ENCODE measurements at places on chromosomes 1 and 21. TPM values are rescaled to one million over a fixed set of nuclear protein-coding genes. Genes with fewer than 3 reads are reported as not detected.
A peak's percentile ranks its signal among the peaks of the same experiment; 100 is the strongest.

DNA sequence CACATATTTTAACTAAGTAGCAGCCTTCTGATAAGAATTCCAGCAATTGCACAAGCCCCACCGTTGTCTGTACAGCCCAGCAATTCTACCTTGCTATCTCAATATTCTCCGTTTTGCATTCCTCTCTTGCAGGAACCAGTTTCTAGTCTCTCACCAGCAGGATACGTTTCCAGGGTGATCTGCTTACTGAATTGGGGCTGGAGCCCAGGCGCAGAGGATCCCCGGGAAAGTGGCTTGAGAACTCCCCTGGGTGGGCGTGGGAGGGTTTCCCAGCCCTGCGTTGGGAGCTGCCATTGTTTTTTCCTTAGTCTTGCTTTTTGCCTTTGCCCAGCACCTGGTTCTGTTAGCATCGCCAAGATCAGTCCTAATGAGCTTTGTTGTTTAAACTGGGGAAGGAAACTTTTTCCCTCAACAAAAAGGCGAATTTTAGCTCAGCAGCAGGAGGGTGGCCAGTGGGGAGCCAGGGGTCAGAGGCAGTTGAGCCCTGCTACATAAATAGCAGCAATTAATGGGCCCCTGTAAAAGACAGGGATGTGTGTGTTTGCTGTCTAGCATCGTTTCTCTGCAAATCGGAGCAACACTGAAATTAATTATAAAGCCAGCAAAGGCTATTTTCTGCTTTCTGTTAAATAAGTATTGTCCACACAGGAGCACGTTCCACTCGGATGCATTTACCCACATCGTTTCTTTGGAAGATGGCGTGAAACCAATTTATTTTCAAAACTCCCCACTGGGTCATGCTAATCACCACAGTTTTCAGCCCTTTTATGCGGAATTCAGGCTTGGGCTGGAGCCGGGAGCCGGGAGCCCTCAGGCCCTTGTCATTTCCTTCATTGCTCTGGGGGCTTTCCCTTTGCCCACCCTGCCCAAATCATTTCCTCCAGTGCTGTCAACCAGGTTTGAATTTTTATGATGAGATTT is 36.6 kb downstream of the HUNK start:
- peaks cover 34% of the 10 kb centered on the region for H3K4me1 ChIP-seq
- H3K4me3 ChIP-seq = no peak overlapping the region
- H3K27ac ChIP-seq = peak overlapping the region; percentile 58
- H3K36me3 ChIP-seq = no peaks in the 10 kb centered on the region

The BCL2L15 gene
- 0.13 TPM for total RNA-seq

- DNase-seq = peak; percentile 49
- H3K4me1 ChIP-seq = no peaks in the 10 kb centered on the region
- no peaks in the 10 kb centered on the region for H3K36me3 ChIP-seq
- H3K27me3 ChIP-seq = no peaks in the 10 kb centered on the region
- H3K4me3 ChIP-seq = no peak overlapping the region
- no peak overlapping the region for H3K27ac ChIP-seq
Observed at GRCh38 chr1:224644553-224645154, 28.5 kb downstream of the CNIH3 start.

- no peak overlapping the region for H3K4me3 ChIP-seq
- H3K36me3 ChIP-seq = no peaks in the 10 kb centered on the region
- DNase-seq = no peak
- H3K4me1 ChIP-seq = no peaks in the 10 kb centered on the region
- H3K27ac ChIP-seq = no peak overlapping the region
Observed at GRCh38 chr1:212377644-212378043, 37.0 kb downstream of the PACC1 start.

GRCh38 chr1:60296794-60297193 is 223.2 kb upstream of the C1orf87 start:
- no peaks in the 10 kb centered on the region for H3K4me1 ChIP-seq
- DNase-seq = no peak
- no peaks in the 10 kb centered on the region for H3K36me3 ChIP-seq
- H3K27ac ChIP-seq = no peak overlapping the region
- peaks cover 9% of the 10 kb centered on the region for H3K27me3 ChIP-seq
- H3K4me3 ChIP-seq = no peak overlapping the region

- no peaks in the 10 kb centered on the region for H3K27me3 ChIP-seq
- H3K36me3 ChIP-seq = no peaks in the 10 kb centered on the region
- peaks cover 13% of the 10 kb centered on the region for H3K4me1 ChIP-seq
- no peak overlapping the region for H3K27ac ChIP-seq
Observed at GRCh38 chr1:7552402-7552801, 218.7 kb upstream of the VAMP3 start.

The TARS2 gene
- 6.7 TPM for total RNA-seq

DNA sequence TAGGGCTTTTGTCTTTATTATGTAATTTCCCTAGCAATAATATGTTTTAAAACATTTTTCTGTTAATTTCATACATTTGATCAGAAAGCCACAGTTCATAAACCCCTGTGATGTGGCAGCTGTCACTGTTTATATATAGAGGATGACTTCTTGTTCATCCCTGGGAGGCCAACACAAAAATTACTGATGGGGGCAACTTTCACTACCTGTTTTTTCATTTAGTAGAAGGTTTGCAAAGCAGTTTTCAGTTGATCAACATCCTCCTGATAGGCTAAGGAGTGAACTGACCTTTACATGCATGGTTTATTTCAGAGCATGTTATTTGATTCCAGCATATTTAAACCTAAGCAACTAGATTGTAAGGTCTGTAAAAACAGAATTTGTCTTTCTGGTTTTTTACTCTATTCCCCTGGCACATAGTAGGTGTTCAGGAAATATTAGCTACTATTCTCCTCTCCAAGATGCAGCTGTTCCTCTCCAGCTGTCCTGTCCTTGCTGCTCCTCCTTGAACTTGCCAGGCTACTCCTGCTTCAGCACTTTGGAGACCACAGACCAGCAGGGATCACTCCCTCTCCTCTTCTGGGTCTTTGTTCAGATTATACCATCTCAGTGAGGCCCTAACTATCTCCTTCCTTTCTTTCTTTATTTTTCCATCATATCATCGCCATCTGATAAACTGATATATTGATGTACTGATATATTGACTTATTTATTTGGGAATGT is 54.7 kb downstream of the ROR1 start:
- no peaks in the 10 kb centered on the region for H3K27me3 ChIP-seq
- H3K4me3 ChIP-seq = no peak overlapping the region
- H3K36me3 ChIP-seq = no peaks in the 10 kb centered on the region
- H3K4me1 ChIP-seq = peaks cover 39% of the 10 kb centered on the region
- DNase-seq = peak; percentile 9

The PPIAL4G gene
- not detected for total RNA-seq

DNA sequence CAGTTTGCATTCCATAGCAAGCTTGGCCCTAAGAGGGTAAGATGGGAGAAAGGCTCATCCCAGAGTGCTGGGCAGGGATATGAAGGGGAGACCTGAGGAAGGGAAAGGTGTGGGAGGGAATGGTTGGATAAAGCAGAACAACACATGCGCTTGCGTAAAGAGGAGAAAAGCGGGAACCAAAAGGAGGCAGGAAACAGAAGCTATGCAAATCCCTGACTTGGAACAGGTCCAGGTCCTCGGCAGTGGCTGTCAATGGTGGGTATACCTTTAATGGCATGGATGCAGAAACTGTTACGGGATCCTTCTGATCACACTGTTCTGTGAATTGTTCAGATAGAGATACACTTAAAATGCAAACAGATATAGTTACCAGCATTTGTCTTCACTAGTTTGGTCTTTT is 455.6 kb downstream of the SIPA1L2 start:
- H3K27me3 ChIP-seq = no peaks in the 10 kb centered on the region
- H3K4me1 ChIP-seq = no peaks in the 10 kb centered on the region
- no peaks in the 10 kb centered on the region for H3K36me3 ChIP-seq
- DNase-seq = no peak

The CR1L gene
- not detected for total RNA-seq

- H3K36me3 ChIP-seq = no peaks in the 10 kb centered on the region
- H3K4me1 ChIP-seq = peaks cover 18% of the 10 kb centered on the region
- H3K27me3 ChIP-seq = no peaks in the 10 kb centered on the region
- no peak overlapping the region for H3K4me3 ChIP-seq
Observed at GRCh38 chr1:119040906-119041305, 52.8 kb upstream of the TBX15 start.

- no peaks in the 10 kb centered on the region for H3K4me1 ChIP-seq
- no peak overlapping the region for H3K4me3 ChIP-seq
- DNase-seq = no peak
- H3K36me3 ChIP-seq = no peaks in the 10 kb centered on the region
- H3K27ac ChIP-seq = no peak overlapping the region
Observed at GRCh38 chr1:210757677-210758076, 376.3 kb downstream of the KCNH1 start.

DNA sequence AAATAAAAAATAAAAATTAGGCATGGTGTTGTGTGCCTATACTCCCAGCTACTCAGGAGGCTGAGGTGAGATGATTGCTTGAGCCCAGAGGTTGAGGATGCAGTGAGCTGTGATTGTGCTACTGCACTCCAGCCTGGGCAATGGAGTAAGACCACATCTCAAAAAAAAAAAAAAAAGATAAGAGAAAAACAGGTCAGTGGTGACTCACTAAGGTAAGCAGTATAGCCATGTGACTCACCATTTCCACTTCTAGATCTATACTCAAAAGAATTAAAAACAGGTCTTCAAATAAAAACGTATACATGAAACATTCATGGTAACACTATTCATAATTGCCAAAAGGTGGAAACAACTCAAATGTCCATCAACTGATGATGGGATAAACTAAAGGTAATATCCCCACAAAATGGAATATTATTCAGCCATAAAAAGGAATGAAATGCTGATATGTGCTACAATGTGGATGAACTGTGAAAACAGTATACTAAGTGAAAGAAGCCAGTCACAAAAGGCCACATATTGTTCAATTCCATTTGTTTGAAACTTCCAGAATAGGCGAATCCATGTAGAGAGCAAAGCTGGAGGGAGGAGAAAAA is 75.1 kb downstream of the ZNF281 start:
- no peaks in the 10 kb centered on the region for H3K27me3 ChIP-seq
- H3K4me1 ChIP-seq = peaks cover 27% of the 10 kb centered on the region
- no peak overlapping the region for H3K27ac ChIP-seq

The DISP3 gene
- not detected for total RNA-seq

The DMRTA2 gene
- total RNA-seq = not detected

GRCh38 chr1:114078116-114078515 is 75.6 kb downstream of the SYT6 start:
- H3K4me1 ChIP-seq = no peaks in the 10 kb centered on the region
- no peaks in the 10 kb centered on the region for H3K36me3 ChIP-seq
- DNase-seq = no peak
- no peak overlapping the region for H3K4me3 ChIP-seq
- H3K27me3 ChIP-seq = peaks cover 22% of the 10 kb centered on the region

The CRABP2 gene
- total RNA-seq = 38.8 TPM

DNA sequence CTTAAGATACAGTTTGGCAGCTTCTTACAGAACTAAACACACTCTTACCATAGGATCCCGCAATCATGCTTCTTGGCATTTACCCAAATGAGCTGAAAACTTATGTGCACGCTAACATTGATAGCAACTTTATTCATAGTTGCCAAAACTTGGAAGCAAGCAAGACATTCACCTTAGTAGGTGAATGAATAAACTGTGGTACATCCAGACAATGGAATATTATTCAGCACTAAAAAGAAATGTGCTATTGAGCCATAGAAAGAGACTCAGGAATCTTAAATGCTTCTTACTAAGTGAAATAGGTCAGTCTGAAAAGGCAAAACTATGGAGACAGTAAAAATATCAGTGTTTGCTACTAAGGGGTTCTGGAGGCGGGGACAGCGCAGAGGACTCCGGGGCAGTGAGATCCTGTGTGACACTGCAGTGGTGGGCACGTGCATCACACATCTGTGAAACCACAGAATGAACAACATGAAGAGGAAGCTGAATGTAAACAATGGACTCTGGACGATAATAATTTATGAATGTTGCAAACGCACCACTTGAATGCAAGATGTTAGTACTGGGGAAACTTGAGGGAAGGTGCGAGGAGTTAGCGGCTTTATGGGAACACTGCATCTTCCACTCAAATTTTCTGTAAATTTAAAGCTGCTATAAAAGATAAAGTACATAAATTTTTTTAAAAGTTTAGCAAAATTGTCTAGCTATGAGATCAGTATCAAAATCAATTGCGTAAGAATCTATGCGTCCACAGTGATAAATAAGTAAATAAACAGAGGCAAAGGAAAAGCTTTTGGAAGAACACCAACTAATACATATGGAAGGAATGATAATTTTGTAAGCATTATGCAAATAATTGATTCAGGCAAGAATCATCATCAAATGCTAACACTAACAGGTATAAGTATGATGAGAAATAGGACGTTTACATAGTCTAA is 15.4 kb upstream of the SPATC1L start:
- no peak for DNase-seq
- H3K4me1 ChIP-seq = no peaks in the 10 kb centered on the region
- no peaks in the 10 kb centered on the region for H3K27me3 ChIP-seq
- H3K36me3 ChIP-seq = peaks cover 17% of the 10 kb centered on the region

GRCh38 chr1:2432441-2432844 is 20.1 kb upstream of the PEX10 start:
- H3K27ac ChIP-seq = no peak overlapping the region
- H3K27me3 ChIP-seq = peaks cover 15% of the 10 kb centered on the region
- no peak overlapping the region for H3K4me3 ChIP-seq
- no peak for DNase-seq
- no peaks in the 10 kb centered on the region for H3K4me1 ChIP-seq

DNA sequence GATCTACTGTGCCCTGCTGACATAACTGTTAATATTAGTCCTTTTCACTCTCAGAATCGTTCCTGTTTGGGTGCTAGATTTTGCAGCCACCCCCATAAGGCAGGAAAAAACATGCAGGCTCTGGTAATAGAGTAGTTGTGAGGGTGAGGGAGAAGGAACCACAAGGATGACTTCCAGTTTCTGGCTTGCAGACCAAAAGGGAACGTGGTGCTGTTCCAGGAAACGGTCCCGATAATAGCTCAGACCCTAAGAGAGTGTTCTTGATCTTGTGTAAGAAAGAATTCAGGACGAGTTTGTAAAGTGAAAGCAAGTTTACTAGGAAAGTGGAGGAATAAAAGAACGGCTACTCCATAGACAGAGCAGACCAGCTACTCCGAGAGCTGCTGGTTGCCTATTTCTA is 50.7 kb upstream of the RHOU start:
- no peaks in the 10 kb centered on the region for H3K27me3 ChIP-seq
- H3K36me3 ChIP-seq = no peaks in the 10 kb centered on the region
- H3K4me1 ChIP-seq = no peaks in the 10 kb centered on the region

DNA sequence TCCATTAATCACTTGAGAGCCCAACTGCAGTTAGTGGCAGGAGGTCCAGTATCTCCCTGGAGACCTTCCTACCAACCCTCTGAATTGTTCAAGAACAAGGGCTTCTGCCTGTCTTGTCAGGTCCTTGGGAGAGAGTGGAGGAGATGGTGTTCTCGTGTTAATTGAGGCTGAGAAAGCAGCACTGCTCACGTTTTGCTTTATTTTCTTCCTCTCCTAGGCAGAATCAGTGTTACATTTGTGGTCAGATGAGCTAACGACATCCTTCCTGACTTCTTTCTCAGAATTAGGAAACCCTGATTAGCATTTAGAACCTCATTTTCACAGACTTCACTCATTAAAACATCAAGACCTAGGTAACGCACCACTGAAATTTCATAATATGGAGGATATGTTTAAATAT is 26.4 kb upstream of the LRIG2 start:
- H3K27me3 ChIP-seq = no peaks in the 10 kb centered on the region
- peaks cover 21% of the 10 kb centered on the region for H3K4me1 ChIP-seq
- no peak overlapping the region for H3K4me3 ChIP-seq
- DNase-seq = no peak

GRCh38 chr1:168472223-168472622 is 71.6 kb downstream of the XCL2 start:
- H3K4me3 ChIP-seq = no peak overlapping the region
- H3K36me3 ChIP-seq = no peaks in the 10 kb centered on the region
- no peak overlapping the region for H3K27ac ChIP-seq
- no peaks in the 10 kb centered on the region for H3K27me3 ChIP-seq

The PGLYRP3 gene
- not detected for total RNA-seq

GRCh38 chr1:48581270-48581669 is 109.3 kb upstream of the SPATA6 start:
- peaks cover 3% of the 10 kb centered on the region for H3K27me3 ChIP-seq
- H3K36me3 ChIP-seq = no peaks in the 10 kb centered on the region
- no peak overlapping the region for H3K4me3 ChIP-seq

All from GM23248 (cell line).